ENCODE measurements at places on chromosomes 2 and 18.

- no peak for DNase-seq
Observed at GRCh38 chr2:45772038-45772437, 120.6 kb downstream of the PRKCE start.

- DNase-seq, result no peak
Observed at GRCh38 chr2:148130581-148130980, 109.7 kb downstream of the MBD5 start.

- no peak for DNase-seq
Observed at GRCh38 chr18:70622622-70623419, 334.0 kb downstream of the SOCS6 start.

DNA sequence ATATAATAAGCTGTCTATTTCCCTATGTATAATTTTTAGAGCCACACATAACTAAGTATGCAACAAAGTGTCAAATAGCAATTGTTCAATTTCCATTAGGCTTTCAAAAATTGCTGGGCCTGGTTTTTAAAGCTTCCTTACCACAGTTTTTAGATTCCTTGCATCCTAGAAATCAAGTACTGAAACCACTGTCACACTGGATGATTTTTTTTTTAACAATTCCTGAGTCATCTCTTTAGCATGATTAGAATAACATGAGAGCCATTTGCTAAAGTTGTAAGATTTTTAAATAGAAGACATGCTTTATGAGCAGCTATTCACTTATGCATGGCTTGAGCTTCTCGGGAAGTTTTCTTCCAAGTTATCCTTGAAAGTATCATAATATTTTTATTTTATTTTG, 319.5 kb upstream of the NXPH2 start:
- DNase-seq, result no peak

DNA sequence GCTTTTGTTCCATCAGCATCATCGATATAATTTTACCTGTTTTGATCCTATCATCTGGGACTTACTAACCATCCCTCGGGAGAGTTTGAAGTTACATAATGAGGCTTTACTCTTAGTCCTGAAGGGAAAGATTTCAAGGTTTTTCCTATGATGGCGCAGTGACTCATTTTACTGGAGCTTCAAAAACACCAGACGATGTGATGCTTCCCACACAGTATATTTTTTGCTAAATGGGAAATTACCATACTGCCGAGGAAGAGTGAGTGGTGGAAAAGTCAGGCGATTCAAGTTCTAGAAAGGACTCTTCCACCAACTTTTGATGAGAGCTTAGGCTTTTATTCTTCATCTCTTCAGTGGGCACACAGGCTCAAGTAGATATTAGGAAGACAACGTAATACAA, 44.6 kb upstream of the GCG start:
- peak; percentile 16 for DNase-seq

- DNase-seq, result no peak
Observed at GRCh38 chr2:101026253-101026701, 24.2 kb downstream of the RPL31 start.

DNA sequence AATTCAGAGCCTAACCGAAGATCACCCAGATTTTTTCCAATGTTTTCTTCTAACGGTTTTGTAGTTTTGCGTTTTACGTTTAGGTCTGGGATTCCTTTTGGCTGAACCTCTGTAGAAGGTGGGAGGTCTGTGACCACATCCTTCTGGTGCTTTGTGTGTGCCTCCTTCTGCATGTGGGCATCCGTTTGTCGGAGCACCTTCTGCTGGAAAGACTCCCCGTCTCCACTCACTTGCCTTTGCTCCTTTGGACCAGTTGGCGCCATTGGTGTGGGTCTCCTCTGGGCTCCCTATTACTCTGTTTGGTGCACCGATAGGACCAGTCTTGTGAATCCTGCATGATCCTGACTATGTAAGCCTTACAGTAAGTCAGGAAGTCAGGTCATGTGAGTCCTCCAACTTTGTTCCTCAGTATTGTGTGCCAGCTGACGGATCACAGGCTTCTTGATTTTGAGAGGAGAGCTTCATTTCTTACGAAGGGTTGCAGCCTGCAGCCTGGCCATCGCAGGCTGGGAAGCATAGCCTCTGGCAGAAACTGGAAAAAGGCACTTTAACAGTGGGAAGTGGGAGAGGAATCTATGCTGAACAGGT, 13.6 kb downstream of the AQP12A start:
- DNase-seq, result peak; percentile 66

GRCh38 chr18:50938912-50939311, 28.9 kb upstream of the ELAC1 start:
- no peak for DNase-seq

GRCh38 chr2:235870515-235870914, 297.7 kb downstream of the GBX2 start:
- no peak for DNase-seq
